ENCODE measurements at places on chromosomes 2 and 18. TPM values are rescaled to one million over a fixed set of nuclear protein-coding genes. Genes with fewer than 3 reads are reported as not detected.
A peak's percentile ranks its signal among the peaks of the same experiment; 100 is the strongest.

GRCh38 chr2:160931531-160931930 is 228.7 kb upstream of the TANK start:
- H3K36me3 ChIP-seq = no peaks in the 10 kb centered on the region
- H3K4me3 ChIP-seq = no peak overlapping the region
- H3K27me3 ChIP-seq = no peaks in the 10 kb centered on the region
- H3K4me1 ChIP-seq = no peaks in the 10 kb centered on the region
- no peak for DNase-seq

- no peak overlapping the region for H3K4me3 ChIP-seq
- H3K36me3 ChIP-seq = no peaks in the 10 kb centered on the region
- DNase-seq = no peak
- no peaks in the 10 kb centered on the region for H3K4me1 ChIP-seq
- no peak overlapping the region for H3K27ac ChIP-seq
- H3K27me3 ChIP-seq = no peaks in the 10 kb centered on the region
Measured at GRCh38 chr18:72342933-72343332, 201.2 kb downstream of the CBLN2 start.

- no peak for DNase-seq
- no peaks in the 10 kb centered on the region for H3K27me3 ChIP-seq
- no peaks in the 10 kb centered on the region for H3K36me3 ChIP-seq
- H3K27ac ChIP-seq = no peak overlapping the region
- H3K4me1 ChIP-seq = no peaks in the 10 kb centered on the region
- H3K4me3 ChIP-seq = no peak overlapping the region
Measured at GRCh38 chr2:22481486-22482259, 903.3 kb upstream of the KLHL29 start.

- H3K36me3 ChIP-seq = peaks cover 85% of the 10 kb centered on the region
- no peaks in the 10 kb centered on the region for H3K27me3 ChIP-seq
- no peak overlapping the region for H3K27ac ChIP-seq
Measured at GRCh38 chr18:11899063-11899462, 9.1 kb downstream of the MPPE1 start.

DNA sequence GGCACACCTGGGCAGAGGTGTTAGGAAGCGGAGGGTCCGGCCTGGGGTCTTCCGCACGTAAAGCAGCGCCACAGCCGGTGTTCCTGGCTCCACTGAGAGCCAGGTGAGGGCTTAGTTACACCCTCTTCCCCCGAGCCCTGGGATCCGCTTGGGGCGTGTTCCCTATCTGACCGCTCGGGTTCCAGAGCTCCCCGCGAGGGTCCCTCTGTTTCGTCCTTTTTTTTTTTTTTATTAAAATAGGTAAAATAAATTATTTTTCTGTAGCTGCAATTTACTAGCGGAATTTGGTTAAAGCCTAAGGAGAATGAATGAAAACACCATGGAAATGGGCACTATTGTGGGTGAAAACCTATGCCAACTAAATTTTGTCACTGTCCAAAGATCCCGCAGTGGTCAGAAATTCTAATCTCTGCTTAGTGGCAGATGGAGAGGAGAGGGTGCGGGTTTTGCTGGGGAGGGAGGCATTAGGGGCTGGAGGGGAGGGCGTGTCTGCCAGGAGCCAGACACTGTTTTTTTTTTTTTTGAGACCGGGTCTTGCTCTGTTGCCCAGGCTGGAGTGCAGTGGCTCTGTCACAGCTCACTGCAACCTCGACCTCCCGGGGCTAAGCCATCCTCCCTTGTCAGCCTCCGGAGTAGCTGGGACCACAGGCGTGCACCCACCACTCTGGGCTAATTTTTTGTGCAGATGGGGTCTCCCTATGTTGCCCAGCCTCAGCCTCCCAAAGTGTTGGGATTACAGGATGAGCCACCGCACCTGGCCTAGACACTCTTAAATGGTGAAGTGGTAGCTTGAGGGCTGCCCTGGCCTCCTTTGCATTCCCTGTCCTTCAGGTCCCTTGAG is 834 bp downstream of the PDCL3 start:
- peak; percentile 79 for DNase-seq
- peaks cover 31% of the 10 kb centered on the region for H3K36me3 ChIP-seq
- no peaks in the 10 kb centered on the region for H3K27me3 ChIP-seq
- peaks cover 26% of the 10 kb centered on the region for H3K4me1 ChIP-seq
- H3K4me3 ChIP-seq = peak overlapping the region; percentile 92

- no peaks in the 10 kb centered on the region for H3K36me3 ChIP-seq
- peaks cover 11% of the 10 kb centered on the region for H3K4me1 ChIP-seq
- no peaks in the 10 kb centered on the region for H3K27me3 ChIP-seq
- H3K4me3 ChIP-seq = no peak overlapping the region
- DNase-seq = no peak
- no peak overlapping the region for H3K27ac ChIP-seq
Measured at GRCh38 chr2:54274781-54275242, 18.8 kb upstream of the TSPYL6 start.

GRCh38 chr18:77012806-77013541 is 119.6 kb downstream of the MBP start:
- H3K4me3 ChIP-seq = no peak overlapping the region
- no peaks in the 10 kb centered on the region for H3K27me3 ChIP-seq
- peak overlapping the region; percentile 61 for H3K27ac ChIP-seq

GRCh38 chr2:177429688-177430325 is 37.2 kb downstream of the AGPS start:
- no peak overlapping the region for H3K4me3 ChIP-seq
- H3K36me3 ChIP-seq = peaks cover 3% of the 10 kb centered on the region
- H3K27ac ChIP-seq = no peak overlapping the region
- DNase-seq = no peak

DNA sequence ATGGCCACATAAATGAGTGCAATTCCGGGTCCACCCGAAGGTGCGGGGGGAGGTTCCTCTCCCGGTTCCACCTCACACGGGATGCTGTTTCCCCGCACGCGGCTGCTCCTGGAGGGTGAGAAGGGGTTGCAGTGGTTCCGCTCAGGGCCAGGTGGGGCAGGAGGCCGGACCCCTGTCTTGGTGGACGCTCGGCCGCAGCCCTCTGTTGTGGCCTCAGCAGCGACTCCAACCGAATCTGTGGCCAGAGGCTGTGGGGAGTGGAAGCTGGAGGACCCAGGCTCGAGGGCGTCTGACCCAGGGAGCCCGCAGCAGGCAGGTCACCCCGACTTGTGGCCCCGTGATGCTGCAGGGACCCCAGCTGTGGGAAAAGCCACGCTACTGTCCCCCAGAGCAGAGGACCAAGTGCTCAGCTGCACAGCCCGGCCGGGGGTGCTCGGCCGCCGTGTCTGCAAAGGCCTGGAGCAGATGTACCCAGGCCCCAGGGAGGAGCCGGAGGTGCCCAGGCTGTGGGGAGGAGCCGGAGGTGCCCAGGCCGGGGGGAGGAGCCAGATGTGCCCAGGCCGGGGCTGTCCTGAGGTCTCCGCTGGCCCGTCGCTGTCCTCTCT is 83.9 kb downstream of the RTP5 start:
- H3K36me3 ChIP-seq = peaks cover 6% of the 10 kb centered on the region
- peaks cover 10% of the 10 kb centered on the region for H3K4me1 ChIP-seq
- DNase-seq = no peak
- no peak overlapping the region for H3K4me3 ChIP-seq
- H3K27me3 ChIP-seq = no peaks in the 10 kb centered on the region

DNA sequence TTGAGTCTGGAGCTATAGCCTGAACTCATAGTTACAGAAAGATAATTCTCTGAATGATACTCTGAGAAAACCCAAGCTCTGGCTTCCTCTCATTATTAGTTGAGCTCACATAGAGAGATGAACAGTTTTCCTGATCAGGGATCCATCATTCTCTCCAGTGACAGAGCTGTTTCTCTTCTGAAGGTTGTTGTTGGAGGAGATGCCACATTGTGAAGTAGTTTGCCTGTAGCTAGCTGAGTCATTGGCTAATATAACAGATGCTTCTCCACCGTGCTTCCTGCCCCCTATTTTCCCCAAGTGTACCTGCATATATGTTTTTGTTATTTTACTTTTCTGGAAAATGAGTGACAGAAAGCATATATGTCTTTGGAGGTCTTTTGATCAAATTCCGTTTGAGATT is 64.6 kb downstream of the OSBPL6 start:
- H3K36me3 ChIP-seq = no peaks in the 10 kb centered on the region
- H3K4me3 ChIP-seq = no peak overlapping the region
- H3K27me3 ChIP-seq = no peaks in the 10 kb centered on the region

GRCh38 chr2:96875498-96876268 is 5.8 kb upstream of the SEMA4C start:
- no peaks in the 10 kb centered on the region for H3K36me3 ChIP-seq
- H3K27ac ChIP-seq = peak overlapping the region; percentile 55
- H3K4me1 ChIP-seq = peaks cover 89% of the 10 kb centered on the region

- no peaks in the 10 kb centered on the region for H3K27me3 ChIP-seq
- H3K4me3 ChIP-seq = no peak overlapping the region
- no peak overlapping the region for H3K27ac ChIP-seq
- H3K4me1 ChIP-seq = no peaks in the 10 kb centered on the region
- H3K36me3 ChIP-seq = no peaks in the 10 kb centered on the region
Measured at GRCh38 chr2:130808482-130809268, 28.0 kb upstream of the ARHGEF4 start.

DNA sequence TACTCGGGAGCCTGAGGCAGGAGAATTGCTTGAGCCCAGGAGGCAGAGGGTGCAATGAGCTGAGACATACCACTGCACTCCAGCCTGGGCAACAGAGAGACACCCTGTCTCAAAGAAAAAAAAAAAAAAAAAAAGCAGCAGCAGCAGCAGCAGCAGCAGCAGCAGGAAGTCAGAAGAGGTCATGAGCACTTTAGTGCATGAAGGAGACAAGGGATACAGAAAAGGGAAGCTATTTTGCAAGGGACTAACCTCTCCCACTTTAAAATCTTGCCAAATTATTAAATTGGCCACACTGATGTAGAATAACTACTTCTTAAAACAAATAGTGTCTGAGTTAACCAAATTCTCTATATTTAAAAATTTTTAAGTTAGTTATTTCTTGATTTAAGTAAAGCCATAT is 113.4 kb upstream of the PDE1A start:
- no peak for DNase-seq
- no peak overlapping the region for H3K4me3 ChIP-seq
- no peaks in the 10 kb centered on the region for H3K36me3 ChIP-seq
- H3K27me3 ChIP-seq = no peaks in the 10 kb centered on the region
- H3K27ac ChIP-seq = no peak overlapping the region

DNA sequence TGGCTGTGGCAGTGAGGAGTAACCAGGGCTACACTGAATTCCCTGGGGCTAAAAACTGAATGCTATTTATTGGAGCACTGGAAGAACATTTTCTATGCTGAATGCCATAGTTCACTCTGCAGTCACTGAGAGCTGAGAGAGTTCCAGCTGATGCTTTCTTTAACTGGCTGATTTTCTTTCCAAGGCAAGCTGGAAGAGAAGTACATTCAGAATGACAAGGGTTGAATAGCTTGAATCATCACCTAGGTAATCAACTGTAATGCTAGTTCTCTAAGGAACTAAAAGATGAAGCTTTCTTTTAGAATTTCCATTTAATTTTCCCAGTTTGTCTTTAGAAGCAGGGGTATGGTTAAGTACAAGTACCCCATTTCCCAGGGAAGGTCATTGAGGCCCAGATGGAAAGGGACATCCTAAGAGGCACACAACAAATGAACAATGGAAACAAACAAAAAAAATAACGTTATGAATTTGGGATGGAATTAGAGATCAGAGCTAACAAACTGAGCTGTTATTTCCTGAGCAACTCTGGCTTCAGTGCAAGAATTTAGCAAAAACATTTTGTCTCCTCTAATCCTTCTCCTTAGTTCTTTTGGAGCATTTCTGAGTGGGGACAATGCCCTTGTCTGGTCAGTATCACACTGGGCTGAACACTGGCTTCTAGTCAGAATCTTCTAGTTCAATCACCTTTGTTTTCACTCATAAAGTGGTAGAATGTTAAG is 132.8 kb upstream of the REG3A start:
- no peaks in the 10 kb centered on the region for H3K4me1 ChIP-seq
- DNase-seq = no peak
- no peak overlapping the region for H3K4me3 ChIP-seq
- no peak overlapping the region for H3K27ac ChIP-seq
- no peaks in the 10 kb centered on the region for H3K27me3 ChIP-seq

GRCh38 chr2:191152482-191153240 is 1.9 kb upstream of the STAT4 start:
- H3K4me1 ChIP-seq = peaks cover 73% of the 10 kb centered on the region
- no peak for DNase-seq
- H3K36me3 ChIP-seq = no peaks in the 10 kb centered on the region
- peak overlapping the region; percentile 0 for H3K27ac ChIP-seq
- H3K4me3 ChIP-seq = no peak overlapping the region

DNA sequence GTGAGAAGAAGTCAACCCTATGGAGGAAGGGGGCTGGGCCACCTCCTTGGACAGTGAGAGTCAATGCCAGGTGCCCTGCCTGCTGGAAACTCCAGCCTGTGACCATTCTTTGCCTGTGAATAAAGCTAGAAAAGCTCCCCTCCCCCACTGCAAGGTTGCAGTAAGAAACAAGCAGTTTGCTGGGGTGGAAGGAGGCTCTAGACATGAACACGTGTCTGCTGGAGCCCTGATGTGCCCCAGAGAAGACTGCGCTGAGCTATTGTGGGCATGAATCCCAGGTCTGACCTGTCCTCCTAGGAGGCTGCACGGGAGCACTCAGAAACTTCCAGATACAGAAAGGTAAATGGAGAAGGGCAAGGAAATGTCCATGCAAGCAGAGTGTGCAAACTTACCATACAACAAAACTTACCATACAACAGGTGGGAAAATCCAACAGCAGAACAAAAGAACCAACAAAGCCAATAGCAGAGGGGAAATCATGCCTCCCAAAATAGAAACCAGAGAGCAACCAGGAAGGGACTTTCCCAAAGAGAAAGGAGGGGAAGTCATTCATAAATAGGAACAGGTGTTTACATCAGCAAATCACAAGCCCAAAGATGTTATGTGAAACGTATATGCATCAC is 278.7 kb downstream of the BCL2 start:
- no peaks in the 10 kb centered on the region for H3K36me3 ChIP-seq
- no peak overlapping the region for H3K4me3 ChIP-seq
- no peak overlapping the region for H3K27ac ChIP-seq
- H3K27me3 ChIP-seq = no peaks in the 10 kb centered on the region

GRCh38 chr2:218249691-218250090 is 11.1 kb upstream of the GPBAR1 start:
- no peak overlapping the region for H3K4me3 ChIP-seq
- no peaks in the 10 kb centered on the region for H3K4me1 ChIP-seq
- peaks cover 100% of the 10 kb centered on the region for H3K36me3 ChIP-seq
- DNase-seq = no peak

- H3K4me3 ChIP-seq = peak overlapping the region; percentile 89
- H3K27me3 ChIP-seq = no peaks in the 10 kb centered on the region
- peak overlapping the region; percentile 98 for H3K27ac ChIP-seq
- peaks cover 81% of the 10 kb centered on the region for H3K4me1 ChIP-seq
- H3K36me3 ChIP-seq = no peaks in the 10 kb centered on the region
Measured at GRCh38 chr2:237692601-237693290, 65.4 kb downstream of the LRRFIP1 start.

WDCP gene
- 10.5 TPM for total RNA-seq

MC4R gene
- total RNA-seq = not detected

SCRN3 gene
- 14.6 TPM for total RNA-seq

BCL11A gene
- total RNA-seq = 81.5 TPM

LIMS1 gene
- 60.6 TPM for total RNA-seq

SERTAD2 gene
- 31.2 TPM for total RNA-seq

TNS1 gene
- total RNA-seq = 569 TPM

SNED1 gene
- total RNA-seq = 66.7 TPM

TWIST2 gene
- 2.1 TPM for total RNA-seq

SERPINE2 gene
- 55.3 TPM for total RNA-seq

ANKRD30BL gene
- not detected for total RNA-seq

All from spleen (tissue), 13 donors.